ENCODE measurements at places on chromosomes 7 and 10. TPM values are rescaled to one million over a fixed set of nuclear protein-coding genes. Genes with fewer than 3 reads are reported as not detected.

GRCh38 chr10:121900443-121901174 lies 27.2 kb downstream of the ATE1 start:
- peaks cover 61% of the 10 kb centered on the region for H3K36me3 ChIP-seq
- H3K27ac ChIP-seq = no peak overlapping the region
- H3K27me3 ChIP-seq = no peaks in the 10 kb centered on the region
- DNase-seq = no peak

Gene PKD1L1
- 1.2 TPM for total RNA-seq

GRCh38 chr7:84022684-84023308 lies 171.8 kb downstream of the SEMA3A start:
- no peak overlapping the region for H3K4me3 ChIP-seq
- H3K36me3 ChIP-seq = no peaks in the 10 kb centered on the region
- H3K27me3 ChIP-seq = no peaks in the 10 kb centered on the region

Gene ABCA13
- 0.12 TPM for total RNA-seq

DNA sequence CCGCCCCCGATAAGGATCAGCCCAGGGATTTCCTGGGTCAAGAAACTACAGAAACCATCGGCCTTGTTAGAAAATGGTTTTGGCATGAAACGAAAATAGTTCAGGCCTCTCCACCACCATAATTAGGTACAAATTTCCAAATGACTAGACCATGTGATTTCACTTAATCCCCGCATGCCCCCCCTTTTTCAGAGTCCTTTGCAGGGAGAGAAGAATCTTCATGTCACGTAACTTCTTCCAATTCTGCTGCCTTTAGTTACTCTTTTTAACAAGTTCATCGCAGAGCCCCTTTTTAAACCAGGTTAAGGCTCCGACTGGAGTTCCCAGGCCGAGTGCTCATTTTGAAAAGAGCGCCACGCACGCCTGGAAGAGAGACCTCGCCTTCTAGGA lies 3.4 kb downstream of the PDGFA start:
- peaks cover 36% of the 10 kb centered on the region for H3K4me1 ChIP-seq
- H3K36me3 ChIP-seq = no peaks in the 10 kb centered on the region
- no peak for DNase-seq
- no peaks in the 10 kb centered on the region for H3K27me3 ChIP-seq
- peak overlapping the region; percentile 94 for H3K4me3 ChIP-seq

GRCh38 chr7:21966271-21966670 lies 20.6 kb upstream of the CDCA7L start:
- no peaks in the 10 kb centered on the region for H3K36me3 ChIP-seq
- H3K4me1 ChIP-seq = no peaks in the 10 kb centered on the region
- DNase-seq = no peak
- no peaks in the 10 kb centered on the region for H3K27me3 ChIP-seq
- no peak overlapping the region for H3K4me3 ChIP-seq

DNA sequence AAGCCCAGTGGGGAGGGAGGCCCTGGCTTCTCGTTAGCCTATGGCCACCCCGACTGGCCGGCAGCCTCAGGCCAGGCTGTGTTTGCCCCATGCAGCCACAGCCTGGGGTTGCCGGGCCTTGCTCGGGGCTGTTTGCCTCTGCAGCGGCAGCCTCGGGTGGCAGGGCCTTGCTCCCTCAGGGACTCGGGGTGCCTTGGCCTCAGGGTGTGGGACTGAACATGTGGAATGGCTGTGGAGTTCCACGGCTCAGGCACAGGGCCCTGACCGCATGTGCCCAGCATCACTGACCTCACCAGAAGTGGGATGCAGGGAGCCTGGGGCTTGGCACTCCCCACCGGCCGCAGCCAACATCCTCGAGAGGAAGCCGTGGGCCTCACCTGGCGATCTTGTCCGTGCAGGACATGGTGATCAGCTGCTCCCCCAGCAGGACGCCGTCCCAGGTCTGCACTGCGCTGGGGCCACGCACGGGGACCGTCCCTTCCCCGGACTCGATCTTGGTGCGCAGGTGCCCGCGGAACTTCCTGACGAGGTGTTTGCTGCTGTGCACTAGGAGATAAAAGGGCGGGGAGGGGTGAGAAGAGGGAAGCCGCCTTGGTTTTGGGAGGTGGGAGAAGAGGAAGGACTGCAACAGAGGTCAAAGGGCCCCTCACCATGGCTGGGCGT lies 160.5 kb downstream of the WDR37 start:
- H3K4me3 ChIP-seq = no peak overlapping the region
- no peak overlapping the region for H3K27ac ChIP-seq
- no peaks in the 10 kb centered on the region for H3K36me3 ChIP-seq

GRCh38 chr10:73858013-73858708 lies 16.2 kb downstream of the CAMK2G start:
- peak overlapping the region; percentile 36 for H3K27ac ChIP-seq
- no peaks in the 10 kb centered on the region for H3K27me3 ChIP-seq
- H3K4me3 ChIP-seq = no peak overlapping the region
- no peak for DNase-seq

GRCh38 chr7:153698046-153698445 lies 354.2 kb upstream of the DPP6 start:
- no peaks in the 10 kb centered on the region for H3K27me3 ChIP-seq
- H3K4me3 ChIP-seq = no peak overlapping the region
- H3K4me1 ChIP-seq = no peaks in the 10 kb centered on the region
- DNase-seq = no peak

Gene CCDC136
- 9.4 TPM for total RNA-seq

DNA sequence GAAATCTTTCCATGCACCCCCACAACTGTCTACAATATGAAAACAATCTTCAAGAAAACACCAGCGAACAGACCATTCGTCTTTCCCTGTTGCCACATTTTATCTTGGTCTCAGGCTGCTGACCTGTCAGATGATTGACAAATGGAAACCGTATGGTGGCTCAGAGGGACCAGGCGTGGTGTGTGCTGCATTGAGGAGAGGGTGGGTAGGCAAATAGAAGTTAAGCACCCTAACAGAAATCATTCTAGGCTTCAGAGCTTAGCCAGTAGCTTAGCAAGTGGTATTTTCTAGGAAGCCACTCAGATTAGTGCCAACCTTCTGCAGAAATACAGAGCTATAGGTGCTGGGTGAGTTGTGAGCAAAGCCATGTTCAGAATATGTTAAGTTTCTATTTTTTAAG lies 114.9 kb downstream of the DPP6 start:
- DNase-seq = no peak
- no peaks in the 10 kb centered on the region for H3K27me3 ChIP-seq
- H3K4me3 ChIP-seq = no peak overlapping the region
- no peak overlapping the region for H3K27ac ChIP-seq

- H3K4me1 ChIP-seq = no peaks in the 10 kb centered on the region
- no peaks in the 10 kb centered on the region for H3K36me3 ChIP-seq
- H3K27me3 ChIP-seq = no peaks in the 10 kb centered on the region
- H3K4me3 ChIP-seq = no peak overlapping the region
- no peak overlapping the region for H3K27ac ChIP-seq
- DNase-seq = no peak
Measured at GRCh38 chr7:38154278-38154677, 23.8 kb upstream of the STARD3NL start.

- H3K4me1 ChIP-seq = no peaks in the 10 kb centered on the region
- peaks cover 2% of the 10 kb centered on the region for H3K36me3 ChIP-seq
- DNase-seq = no peak
- no peaks in the 10 kb centered on the region for H3K27me3 ChIP-seq
- H3K4me3 ChIP-seq = no peak overlapping the region
- no peak overlapping the region for H3K27ac ChIP-seq
Measured at GRCh38 chr7:87858417-87859100, 17.6 kb downstream of the SLC25A40 start.

GRCh38 chr7:128364166-128364870 lies 2.8 kb upstream of the PRRT4 start:
- H3K27ac ChIP-seq = no peak overlapping the region
- peaks cover 19% of the 10 kb centered on the region for H3K4me1 ChIP-seq
- H3K4me3 ChIP-seq = no peak overlapping the region
- no peaks in the 10 kb centered on the region for H3K27me3 ChIP-seq
- no peaks in the 10 kb centered on the region for H3K36me3 ChIP-seq
- DNase-seq = no peak

Gene MIOS
- total RNA-seq = 73.1 TPM

- no peaks in the 10 kb centered on the region for H3K27me3 ChIP-seq
- no peaks in the 10 kb centered on the region for H3K36me3 ChIP-seq
- DNase-seq = no peak
- H3K27ac ChIP-seq = no peak overlapping the region
- no peak overlapping the region for H3K4me3 ChIP-seq
- H3K4me1 ChIP-seq = no peaks in the 10 kb centered on the region
Measured at GRCh38 chr10:35797187-35797586, 155.1 kb upstream of the FZD8 start.

Gene ADCYAP1R1
- total RNA-seq = 1.3 TPM

Gene PRKAR2B
- 2.5 TPM for total RNA-seq

Gene LRRC72
- not detected for total RNA-seq

- H3K36me3 ChIP-seq = no peaks in the 10 kb centered on the region
- no peak overlapping the region for H3K4me3 ChIP-seq
- DNase-seq = no peak
- H3K27me3 ChIP-seq = no peaks in the 10 kb centered on the region
- no peak overlapping the region for H3K27ac ChIP-seq
Measured at GRCh38 chr7:37405128-37405527, 43.5 kb downstream of the ELMO1 start.

GRCh38 chr7:155816996-155817395 lies 4.7 kb upstream of the SHH start:
- no peaks in the 10 kb centered on the region for H3K27me3 ChIP-seq
- H3K4me1 ChIP-seq = no peaks in the 10 kb centered on the region
- H3K36me3 ChIP-seq = no peaks in the 10 kb centered on the region
- H3K27ac ChIP-seq = no peak overlapping the region
- H3K4me3 ChIP-seq = no peak overlapping the region

Gene DUSP5
- total RNA-seq = 1.3 TPM

Gene PRPS1L1
- not detected for total RNA-seq

DNA sequence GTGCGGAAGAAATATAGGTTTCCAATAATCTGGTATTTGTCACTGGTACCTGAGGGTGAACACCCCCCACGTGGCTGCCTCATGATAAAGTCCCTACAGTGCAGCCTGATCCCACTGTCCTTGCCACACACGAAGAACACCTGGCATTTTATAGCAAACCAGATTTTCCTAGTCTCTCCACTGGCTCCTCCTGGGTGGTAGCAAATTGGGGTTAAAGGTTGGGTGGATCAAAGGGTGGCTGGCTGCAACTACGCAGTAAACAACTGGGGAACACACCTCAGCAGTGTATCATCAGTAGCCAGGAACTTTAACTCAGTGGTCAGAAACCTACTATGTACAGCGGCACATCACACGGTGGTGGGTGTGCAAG lies 10.3 kb downstream of the SEPHS1 start:
- peaks cover 45% of the 10 kb centered on the region for H3K36me3 ChIP-seq
- peaks cover 23% of the 10 kb centered on the region for H3K4me1 ChIP-seq
- no peak for DNase-seq

Gene ARHGAP19
- 1.8 TPM for total RNA-seq

GRCh38 chr10:69996611-69997010 lies 56.0 kb upstream of the MACROH2A2 start:
- no peaks in the 10 kb centered on the region for H3K4me1 ChIP-seq
- H3K4me3 ChIP-seq = no peak overlapping the region
- no peak for DNase-seq
- H3K27me3 ChIP-seq = no peaks in the 10 kb centered on the region
- no peak overlapping the region for H3K27ac ChIP-seq
- H3K36me3 ChIP-seq = no peaks in the 10 kb centered on the region

GRCh38 chr7:115864082-115864481 lies 166.5 kb downstream of the TFEC start:
- H3K27me3 ChIP-seq = no peaks in the 10 kb centered on the region
- H3K36me3 ChIP-seq = no peaks in the 10 kb centered on the region
- no peak overlapping the region for H3K4me3 ChIP-seq
- H3K4me1 ChIP-seq = no peaks in the 10 kb centered on the region

Gene WEE2
- not detected for total RNA-seq

DNA sequence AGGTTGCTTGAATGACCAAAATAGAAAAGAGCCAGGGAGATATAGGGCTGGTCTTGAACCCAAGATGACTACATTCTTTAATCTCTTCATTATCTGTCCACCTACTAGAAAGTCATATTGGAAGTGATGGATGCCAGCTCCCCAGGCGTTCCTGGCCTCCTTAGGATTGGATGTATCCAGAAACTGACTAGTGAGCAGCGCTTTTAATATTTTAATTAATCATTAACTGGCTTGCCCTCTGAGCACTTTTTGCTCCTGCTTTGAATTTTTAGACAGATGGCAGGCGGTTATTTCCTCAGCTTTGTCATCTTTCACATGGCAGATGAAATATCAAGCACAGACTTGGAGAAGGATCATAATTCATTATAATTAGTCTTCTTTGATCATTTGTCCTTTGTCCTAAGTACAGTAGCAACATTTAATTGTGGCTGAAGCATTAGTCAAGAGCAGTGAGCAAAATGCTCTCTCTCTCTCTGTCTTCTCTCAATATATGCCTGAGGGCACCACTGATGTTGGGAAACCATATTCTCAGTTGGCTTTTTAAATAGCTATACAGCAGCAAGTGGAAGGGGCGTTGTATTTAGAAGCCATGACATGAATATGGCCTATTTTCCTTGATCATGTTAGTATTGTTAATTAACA lies 588.0 kb downstream of the NRG3 start:
- no peak overlapping the region for H3K4me3 ChIP-seq
- H3K36me3 ChIP-seq = no peaks in the 10 kb centered on the region
- DNase-seq = no peak

GRCh38 chr10:121243609-121244241 lies 354.5 kb downstream of the FGFR2 start:
- H3K27ac ChIP-seq = no peak overlapping the region
- H3K4me1 ChIP-seq = no peaks in the 10 kb centered on the region
- DNase-seq = no peak

DNA sequence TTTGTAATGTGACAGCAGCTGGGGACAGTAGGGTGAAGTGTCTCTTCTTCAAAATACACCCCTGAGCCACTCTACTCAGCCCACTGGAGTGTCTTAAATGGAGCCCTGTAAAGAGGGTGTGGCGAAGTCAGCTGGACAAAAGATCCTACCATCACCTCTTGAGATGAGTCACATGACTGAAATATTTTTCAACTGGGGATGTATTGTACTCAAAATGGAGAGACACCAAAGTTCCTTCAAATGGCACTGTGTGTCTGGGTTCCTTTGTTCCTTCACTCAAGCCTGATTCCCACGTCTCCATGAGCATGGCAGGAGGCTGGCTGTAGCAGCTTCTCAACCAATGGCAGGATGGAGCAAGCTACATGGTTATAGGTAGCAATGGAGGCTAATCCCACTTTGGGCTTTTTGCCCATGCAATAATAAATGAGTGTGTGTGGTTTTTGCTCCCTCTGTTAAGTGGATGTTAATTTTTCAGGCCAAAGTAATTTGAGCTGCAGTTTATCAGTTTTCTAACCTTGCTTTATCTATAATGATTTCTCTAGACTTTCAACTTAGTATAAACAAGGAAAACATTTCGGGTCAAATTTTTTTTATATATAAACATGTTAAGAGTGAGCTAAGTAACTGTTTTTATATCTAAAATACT lies 68.2 kb downstream of the CLEC2L start:
- H3K27me3 ChIP-seq = no peaks in the 10 kb centered on the region
- no peak for DNase-seq
- no peak overlapping the region for H3K27ac ChIP-seq

Gene MALRD1
- total RNA-seq = not detected

- no peak overlapping the region for H3K27ac ChIP-seq
- DNase-seq = no peak
- no peaks in the 10 kb centered on the region for H3K4me1 ChIP-seq
- peaks cover 77% of the 10 kb centered on the region for H3K36me3 ChIP-seq
Measured at GRCh38 chr7:107917763-107918651, 27.0 kb downstream of the DLD start.
